ENCODE measurements at places on chromosomes 16 and 17. TPM values are rescaled to one million over a fixed set of nuclear protein-coding genes. Genes with fewer than 3 reads are reported as not detected.

Gene PPM1E
- total RNA-seq: not detected

Gene NPIPA7
- 15.6 TPM for total RNA-seq

DNA sequence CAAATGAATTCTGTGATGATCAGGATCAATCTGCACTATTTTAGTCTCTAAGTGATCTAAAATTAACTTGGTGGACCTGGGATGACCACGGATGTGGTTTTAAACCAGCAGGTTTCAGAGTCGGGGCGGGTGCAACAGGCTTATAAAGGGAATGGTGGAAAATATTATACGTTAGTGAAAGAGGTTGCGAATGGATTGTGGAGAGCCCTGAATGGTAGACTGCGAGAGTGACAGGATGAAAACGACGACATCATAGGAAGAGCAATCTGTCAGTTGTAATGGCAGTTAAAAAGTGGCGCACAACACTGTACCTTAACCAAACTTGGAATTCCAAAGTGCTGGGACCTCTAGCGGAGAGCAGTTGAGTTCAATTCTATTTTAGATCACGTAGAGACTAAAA is 1.2 kb upstream of the CYB5B start:
- H3K27me3 ChIP-seq: no peaks in the 10 kb centered on the region
- no peak for DNase-seq
- peaks cover 31% of the 10 kb centered on the region for H3K4me1 ChIP-seq
- H3K4me3 ChIP-seq: no peak overlapping the region
- no peak overlapping the region for H3K27ac ChIP-seq
- peaks cover 5% of the 10 kb centered on the region for H3K36me3 ChIP-seq

Gene AIPL1
- not detected for total RNA-seq

GRCh38 chr17:69539781-69540319 is 125.4 kb downstream of the MAP2K6 start:
- H3K4me1 ChIP-seq: no peaks in the 10 kb centered on the region
- H3K36me3 ChIP-seq: no peaks in the 10 kb centered on the region
- DNase-seq: no peak
- H3K27ac ChIP-seq: no peak overlapping the region
- H3K27me3 ChIP-seq: no peaks in the 10 kb centered on the region

GRCh38 chr17:79922116-79922601 is 82.9 kb upstream of the CBX4 start:
- no peaks in the 10 kb centered on the region for H3K36me3 ChIP-seq
- H3K27ac ChIP-seq: no peak overlapping the region
- peaks cover 20% of the 10 kb centered on the region for H3K27me3 ChIP-seq
- peaks cover 46% of the 10 kb centered on the region for H3K4me1 ChIP-seq
- DNase-seq: no peak
- no peak overlapping the region for H3K4me3 ChIP-seq

GRCh38 chr17:78332991-78333390 is 26.9 kb downstream of the SOCS3 start:
- no peaks in the 10 kb centered on the region for H3K36me3 ChIP-seq
- no peak for DNase-seq
- H3K4me1 ChIP-seq: peaks cover 12% of the 10 kb centered on the region
- no peak overlapping the region for H3K27ac ChIP-seq

DNA sequence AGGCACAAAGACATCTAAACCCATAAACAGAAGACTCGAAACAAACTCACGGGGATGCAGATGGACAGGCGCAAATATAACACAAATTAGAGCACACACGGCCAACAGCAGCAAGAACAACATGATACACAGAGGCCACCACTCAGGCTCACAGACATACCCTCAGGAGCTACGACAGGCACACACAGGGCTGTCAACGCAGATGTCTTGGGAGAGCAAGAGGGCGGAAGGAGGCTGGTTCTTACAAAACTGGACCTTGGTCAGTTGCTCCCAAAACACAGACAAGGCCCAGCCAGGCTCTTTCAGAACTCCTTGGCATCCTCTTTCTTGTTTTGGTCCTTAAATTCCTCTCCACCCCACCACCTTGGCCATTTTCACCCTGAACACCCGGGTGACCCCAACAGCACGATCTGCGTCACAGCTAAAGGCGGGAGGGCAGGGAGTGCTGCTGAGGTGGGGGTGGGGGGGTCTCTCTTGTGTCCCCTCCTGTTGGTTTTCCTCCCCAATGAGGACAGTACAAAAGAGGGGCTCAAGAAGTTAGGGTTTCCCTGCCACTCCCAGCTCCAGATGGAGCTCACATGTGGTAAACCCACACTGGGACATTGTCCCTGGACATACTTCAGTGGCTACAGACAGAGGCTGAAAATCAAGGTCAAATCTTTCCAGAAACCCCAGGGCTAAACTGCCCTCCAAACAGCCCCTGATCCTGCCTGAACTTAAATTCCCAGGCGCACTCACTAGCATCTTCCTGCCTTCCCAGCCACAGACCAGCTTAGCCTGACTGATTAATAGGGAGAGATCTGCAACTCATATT is 221.3 kb downstream of the C16orf78 start:
- no peaks in the 10 kb centered on the region for H3K36me3 ChIP-seq
- H3K27ac ChIP-seq: no peak overlapping the region
- H3K27me3 ChIP-seq: no peaks in the 10 kb centered on the region
- H3K4me3 ChIP-seq: no peak overlapping the region
- no peaks in the 10 kb centered on the region for H3K4me1 ChIP-seq

DNA sequence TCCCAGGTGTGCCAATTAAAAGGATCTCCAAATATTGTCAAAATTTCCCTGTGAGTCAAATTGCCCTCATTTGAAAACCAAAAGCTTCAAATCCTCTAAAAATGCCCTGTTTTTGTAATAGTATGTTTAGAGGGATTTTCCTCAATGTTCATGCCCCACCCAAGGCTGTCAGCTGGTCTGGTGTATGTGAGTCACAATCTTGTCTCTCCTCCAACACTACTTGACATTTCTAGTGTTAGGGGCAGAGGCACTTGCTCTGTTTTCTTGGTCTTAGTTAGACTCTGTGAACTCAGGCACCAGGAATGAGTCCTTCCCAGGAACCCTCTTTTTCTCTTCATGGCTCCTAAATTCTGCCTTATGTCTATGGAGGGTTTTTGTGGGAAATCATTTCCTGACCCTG is 634.8 kb downstream of the KCNJ2 start:
- no peak for DNase-seq
- no peak overlapping the region for H3K4me3 ChIP-seq
- H3K27me3 ChIP-seq: no peaks in the 10 kb centered on the region
- H3K4me1 ChIP-seq: no peaks in the 10 kb centered on the region
- no peaks in the 10 kb centered on the region for H3K36me3 ChIP-seq

DNA sequence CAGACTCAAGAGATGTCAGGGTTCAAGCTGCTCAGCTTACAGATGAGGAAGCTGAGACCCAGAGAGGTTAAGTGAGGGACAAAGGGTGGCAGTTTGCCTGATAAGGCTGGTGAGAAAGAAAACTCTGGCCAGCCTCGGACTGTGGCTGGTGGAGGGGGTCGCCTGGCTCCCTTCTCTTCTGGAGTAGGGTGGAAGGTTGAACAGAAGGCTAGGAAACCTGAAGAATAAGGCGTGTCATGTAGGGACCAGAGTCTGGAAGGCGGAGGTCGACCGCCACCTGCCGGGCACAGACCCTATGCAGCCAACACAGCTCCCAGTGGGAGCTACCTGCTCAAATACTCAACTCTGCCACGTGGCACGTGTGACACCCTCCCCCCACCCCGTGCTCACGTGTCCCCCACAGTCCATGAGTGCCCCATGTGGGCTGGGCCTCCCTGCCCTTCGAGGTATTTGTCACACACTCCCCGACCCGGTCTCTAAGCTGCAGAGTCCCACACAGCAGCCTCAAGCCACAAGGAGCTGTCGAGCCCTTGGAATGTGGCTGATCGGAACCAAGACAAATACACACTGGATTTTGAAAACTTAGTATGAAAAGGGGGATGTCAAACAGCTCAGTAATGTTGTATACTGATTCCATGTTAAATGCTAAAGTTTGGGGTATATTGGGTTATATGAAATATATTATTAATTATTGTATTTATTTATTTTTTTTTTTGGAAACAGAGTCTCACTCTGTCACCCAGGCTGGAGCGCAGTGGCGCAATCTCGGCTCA is 11.8 kb downstream of the HID1 start:
- H3K27me3 ChIP-seq: no peaks in the 10 kb centered on the region
- peak; percentile 55 for DNase-seq
- peaks cover 12% of the 10 kb centered on the region for H3K4me1 ChIP-seq
- H3K27ac ChIP-seq: no peak overlapping the region
- H3K36me3 ChIP-seq: peaks cover 60% of the 10 kb centered on the region
- no peak overlapping the region for H3K4me3 ChIP-seq

Gene SPHK1
- total RNA-seq: 13.9 TPM

Gene CES5A
- total RNA-seq: not detected

Gene G6PC1
- total RNA-seq: 4.0 TPM

Gene KRTAP29-1
- total RNA-seq: not detected

Gene CEMP1
- not detected for total RNA-seq

DNA sequence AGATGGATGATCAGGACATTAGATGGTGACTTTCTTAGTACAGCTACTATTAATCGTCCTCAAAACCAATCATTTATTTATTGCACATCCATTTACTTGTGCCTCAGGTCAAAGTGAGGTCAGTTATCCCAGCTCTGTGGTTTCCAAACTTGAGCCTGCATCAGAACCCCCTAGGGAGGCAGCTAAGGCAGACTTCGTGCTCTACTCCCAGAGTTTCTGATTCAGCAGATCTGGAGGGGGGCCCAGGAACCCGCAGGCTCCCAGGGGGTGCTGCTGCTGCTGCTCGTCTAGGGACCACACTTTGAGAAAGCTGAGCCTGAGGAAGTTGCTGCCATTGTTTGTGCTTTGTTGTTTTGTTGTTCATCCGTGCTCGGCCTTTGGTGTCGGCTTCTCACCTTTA is 44.0 kb upstream of the CLEC18B start:
- H3K4me1 ChIP-seq: no peaks in the 10 kb centered on the region
- no peak overlapping the region for H3K27ac ChIP-seq
- DNase-seq: no peak
- H3K36me3 ChIP-seq: peaks cover 100% of the 10 kb centered on the region
- H3K27me3 ChIP-seq: no peaks in the 10 kb centered on the region
- no peak overlapping the region for H3K4me3 ChIP-seq

DNA sequence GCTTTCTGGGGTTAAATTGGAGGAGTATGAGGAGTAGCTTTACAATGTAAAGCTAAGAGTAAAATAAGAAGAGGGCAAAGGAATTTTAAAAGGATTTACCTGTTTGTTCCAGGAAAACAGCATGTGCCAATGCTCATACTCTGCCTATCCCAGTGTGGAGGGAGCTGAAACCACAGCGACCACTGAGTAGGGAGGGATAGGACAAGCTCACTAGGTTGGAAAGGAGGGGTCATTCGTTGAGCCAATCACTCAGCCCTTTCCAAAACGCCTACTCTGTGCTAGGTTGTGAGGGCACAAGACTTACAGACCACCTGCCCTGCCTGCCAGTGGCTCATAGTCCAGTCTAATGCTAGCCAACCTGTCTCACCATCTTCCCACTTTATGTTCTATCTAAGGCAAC is 1.1 kb upstream of the DNAJC7 start:
- H3K36me3 ChIP-seq: peaks cover 18% of the 10 kb centered on the region
- H3K27ac ChIP-seq: peak overlapping the region; percentile 95
- peak overlapping the region; percentile 95 for H3K4me3 ChIP-seq
- H3K4me1 ChIP-seq: peaks cover 60% of the 10 kb centered on the region
- DNase-seq: no peak

GRCh38 chr16:66300037-66300436 is 66.5 kb upstream of the CDH5 start:
- H3K4me1 ChIP-seq: no peaks in the 10 kb centered on the region
- no peak overlapping the region for H3K4me3 ChIP-seq
- H3K27me3 ChIP-seq: no peaks in the 10 kb centered on the region
- H3K36me3 ChIP-seq: no peaks in the 10 kb centered on the region
- H3K27ac ChIP-seq: no peak overlapping the region
- no peak for DNase-seq

Gene TOX3
- total RNA-seq: 7.2 TPM

Gene KCNJ12
- 4.1 TPM for total RNA-seq

DNA sequence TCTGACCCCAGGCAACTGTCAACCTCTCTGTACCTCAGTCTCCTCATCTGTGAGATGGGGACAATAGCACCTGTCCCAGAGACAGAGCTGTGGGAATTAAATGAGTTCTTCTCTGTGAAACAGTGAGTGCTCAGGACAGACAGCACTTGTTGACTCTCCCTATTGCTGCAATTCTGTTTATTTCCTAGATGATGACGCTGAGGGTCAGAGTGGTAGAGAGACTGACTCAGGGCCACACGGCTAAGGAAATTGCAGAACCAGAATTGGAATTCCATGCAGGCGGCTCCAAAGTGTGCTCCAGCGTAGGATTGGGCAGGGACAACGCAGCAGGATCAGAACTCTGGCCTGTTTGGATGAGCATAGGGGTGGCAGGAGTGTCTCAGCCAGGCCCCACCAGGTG is 302.2 kb downstream of the C16orf95 start:
- DNase-seq: no peak
- H3K27me3 ChIP-seq: no peaks in the 10 kb centered on the region
- H3K4me1 ChIP-seq: peaks cover 5% of the 10 kb centered on the region
- H3K4me3 ChIP-seq: no peak overlapping the region
- no peaks in the 10 kb centered on the region for H3K36me3 ChIP-seq

GRCh38 chr16:89093602-89094251 is at the start of gene ACSF3:
ACSF3 (plus strand) TSS chr16:89093852; CDS start chr16:89100682, 6,830 bp downstream.
- peak within 1 kb of the TSS; percentile 74 for H3K27ac ChIP-seq
- peak; percentile 72 for DNase-seq
- peak within 1 kb of the TSS; percentile 97 for H3K4me3 ChIP-seq
- peaks cover 30% of the 10 kb centered on the region for H3K27me3 ChIP-seq

DNA sequence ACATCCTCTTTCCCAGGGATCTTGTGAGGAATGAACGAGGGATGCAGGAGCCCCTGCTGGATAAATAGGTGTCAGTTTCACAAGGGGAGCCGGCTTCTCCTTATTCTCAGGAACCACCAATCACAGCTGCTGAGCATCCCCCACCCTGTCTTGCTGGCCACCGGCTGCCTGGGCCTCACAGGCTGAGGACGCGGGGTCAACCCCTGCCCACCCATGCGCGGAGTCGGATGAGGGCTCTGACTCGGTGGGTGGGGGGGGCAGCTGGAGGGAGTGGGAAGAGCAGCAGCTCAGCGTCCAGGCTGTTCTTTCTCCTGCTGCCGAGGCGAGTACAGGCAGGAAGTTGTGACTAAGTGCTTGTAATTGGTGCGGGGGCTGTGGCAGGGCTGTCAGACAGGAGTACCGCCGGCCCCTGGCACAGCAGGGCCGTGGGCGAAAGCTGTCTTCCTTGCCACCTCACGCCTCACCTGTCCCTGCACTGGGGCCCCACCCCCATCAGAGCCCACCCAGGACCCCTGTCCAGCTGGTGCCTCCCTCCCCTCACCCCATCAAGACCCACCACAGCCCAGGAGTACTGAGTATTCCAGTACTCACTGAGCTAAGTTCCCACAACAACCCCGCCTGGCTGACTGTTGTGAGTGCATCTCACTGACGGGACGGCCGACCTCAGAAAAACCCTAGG is 11.0 kb upstream of the DPEP1 start:
- no peak for DNase-seq
- peaks cover 15% of the 10 kb centered on the region for H3K4me1 ChIP-seq
- no peaks in the 10 kb centered on the region for H3K36me3 ChIP-seq
- H3K4me3 ChIP-seq: no peak overlapping the region
- H3K27me3 ChIP-seq: no peaks in the 10 kb centered on the region

- H3K4me1 ChIP-seq: peaks cover 44% of the 10 kb centered on the region
- no peak overlapping the region for H3K4me3 ChIP-seq
- DNase-seq: peak; percentile 29
- H3K27me3 ChIP-seq: no peaks in the 10 kb centered on the region
- H3K27ac ChIP-seq: peak overlapping the region; percentile 69
- no peaks in the 10 kb centered on the region for H3K36me3 ChIP-seq
Measured at GRCh38 chr17:55693254-55694216, 29.1 kb downstream of the TMEM100 start.
